ENCODE measurements at places on chromosomes 1 and 21. TPM values are rescaled to one million over a fixed set of nuclear protein-coding genes. Genes with fewer than 3 reads are reported as not detected.

DNA sequence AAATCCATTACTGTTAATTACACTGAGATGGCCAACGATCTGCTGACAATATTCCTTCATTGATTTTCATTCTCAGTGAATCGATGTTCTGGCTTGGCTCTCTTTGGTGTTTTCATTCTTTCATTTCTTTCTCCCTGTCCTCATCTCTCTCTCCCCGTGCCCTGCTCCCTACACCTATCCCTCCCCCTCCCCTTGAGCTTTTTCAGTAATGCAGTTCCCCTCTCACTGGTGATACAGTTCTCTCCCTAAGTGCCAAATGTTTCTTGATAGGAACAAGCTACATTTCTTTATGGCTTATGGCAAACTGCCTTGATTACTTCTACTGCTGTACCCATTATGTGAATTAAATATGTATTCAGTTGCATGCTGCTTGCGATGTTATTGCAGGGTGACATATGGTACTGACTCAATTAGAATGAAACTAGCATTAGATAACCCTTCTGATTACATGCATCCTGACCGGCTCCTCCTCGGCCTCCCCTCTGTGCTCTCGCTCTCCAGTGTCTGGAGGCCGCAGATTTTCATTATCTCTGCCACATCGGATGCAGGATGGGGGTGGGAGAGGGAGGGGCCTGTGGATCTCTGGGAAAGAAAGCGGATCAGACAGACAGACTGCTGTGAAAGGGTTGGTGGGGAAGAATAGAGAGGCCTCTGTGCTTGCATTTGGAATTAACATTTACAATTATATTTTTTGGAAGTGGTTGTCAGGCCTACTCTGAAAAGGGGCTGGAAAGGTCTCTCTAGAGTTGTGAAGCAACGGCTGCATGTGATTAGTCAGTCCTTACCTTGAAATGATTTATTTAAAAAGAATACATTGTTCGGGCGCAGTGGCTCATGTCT, 130.9 kb downstream of the PBX1 start:
- H3K36me3 ChIP-seq: no peaks in the 10 kb centered on the region
- H3K4me1 ChIP-seq: no peaks in the 10 kb centered on the region
- no peaks in the 10 kb centered on the region for H3K27me3 ChIP-seq
- DNase-seq: no peak
- H3K4me3 ChIP-seq: no peak overlapping the region

DNA sequence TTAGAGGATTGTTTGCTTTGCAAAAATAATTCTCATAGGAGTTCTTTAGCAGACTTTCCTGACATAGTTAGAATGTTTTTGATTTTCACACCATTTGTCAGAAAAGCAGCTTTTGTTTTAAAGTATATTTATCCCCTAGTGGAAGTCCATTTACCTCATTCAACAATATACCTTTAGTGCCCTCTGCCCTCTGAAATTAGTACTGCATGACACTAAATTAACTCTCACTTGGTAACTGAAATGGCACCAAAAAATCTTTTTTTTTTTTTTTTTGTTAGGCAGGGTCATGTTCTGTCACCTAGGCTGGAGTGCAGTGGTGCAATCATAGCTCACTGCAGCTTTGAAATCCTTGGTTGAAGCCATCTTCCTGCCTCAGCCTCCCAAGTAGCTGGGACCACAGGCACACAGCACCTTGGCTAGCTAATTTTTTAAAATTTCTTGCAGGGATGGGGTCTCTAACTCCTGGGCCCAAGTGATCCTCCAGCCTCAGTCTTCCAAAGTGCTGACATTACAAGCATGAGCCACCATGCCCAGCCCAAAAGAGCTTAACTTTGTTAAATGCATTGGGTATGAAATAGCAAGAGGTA, 13.6 kb downstream of the LRRC42 start:
- DNase-seq: peak; percentile 44
- no peak overlapping the region for H3K4me3 ChIP-seq
- no peaks in the 10 kb centered on the region for H3K27me3 ChIP-seq
- peaks cover 35% of the 10 kb centered on the region for H3K36me3 ChIP-seq

GRCh38 chr1:75423616-75424015, 187.3 kb downstream of the SLC44A5 start:
- no peak for DNase-seq
- H3K27me3 ChIP-seq: no peaks in the 10 kb centered on the region
- no peak overlapping the region for H3K4me3 ChIP-seq
- no peaks in the 10 kb centered on the region for H3K36me3 ChIP-seq
- no peak overlapping the region for H3K27ac ChIP-seq
- no peaks in the 10 kb centered on the region for H3K4me1 ChIP-seq

- H3K27me3 ChIP-seq: peaks cover 29% of the 10 kb centered on the region
- no peak for DNase-seq
- H3K27ac ChIP-seq: no peak overlapping the region
- H3K4me1 ChIP-seq: no peaks in the 10 kb centered on the region
These were observed 6.2 kb upstream of the AADACL3 start for GRCh38 chr1:12709696-12710095.

DNA sequence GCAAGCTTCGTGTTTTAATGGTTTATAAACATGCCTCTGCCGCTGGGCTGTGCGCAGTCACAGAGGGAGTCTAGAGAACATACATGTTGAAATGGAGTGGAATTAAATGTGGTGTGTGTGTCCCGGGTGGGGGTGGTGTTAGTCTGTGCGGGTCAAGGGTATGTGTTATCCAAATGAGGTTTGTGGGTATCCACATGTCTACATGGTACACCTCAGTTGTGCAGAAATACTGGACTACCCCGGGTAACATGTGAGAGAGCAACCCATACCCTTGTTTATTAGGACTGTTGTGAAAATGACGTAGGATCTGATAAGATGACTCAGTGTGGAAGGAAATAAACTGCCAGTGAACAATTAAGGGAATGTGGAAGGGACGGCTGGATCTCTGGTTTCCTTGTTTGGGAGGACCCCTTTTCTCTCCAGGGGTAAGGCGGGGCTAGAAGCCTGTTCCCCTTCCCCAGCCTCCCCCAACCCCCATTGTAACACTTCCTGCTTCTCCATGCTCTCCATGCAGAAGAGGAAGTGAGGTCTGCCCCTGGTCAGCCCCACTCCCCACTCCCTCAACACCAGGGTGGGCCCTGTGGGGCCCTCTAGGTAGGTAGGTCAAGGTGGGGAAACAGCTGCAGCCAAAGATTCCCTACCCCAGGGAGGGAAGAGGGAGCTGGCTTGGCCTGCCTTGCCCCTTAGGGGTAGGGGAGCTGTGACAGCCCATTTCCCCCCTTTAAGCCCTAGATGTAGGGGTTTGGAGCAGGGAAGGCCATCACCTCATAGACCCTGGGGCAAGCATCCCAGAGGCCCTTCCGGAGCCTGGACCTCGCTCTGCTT, 690 bp downstream of the EPS8L3 start:
- DNase-seq: no peak
- H3K27me3 ChIP-seq: no peaks in the 10 kb centered on the region
- peaks cover 2% of the 10 kb centered on the region for H3K4me1 ChIP-seq
- no peak overlapping the region for H3K27ac ChIP-seq
- H3K36me3 ChIP-seq: no peaks in the 10 kb centered on the region

GRCh38 chr1:58162952-58163550, 383.5 kb downstream of the OMA1 start:
- no peaks in the 10 kb centered on the region for H3K4me1 ChIP-seq
- no peak overlapping the region for H3K27ac ChIP-seq
- H3K4me3 ChIP-seq: no peak overlapping the region

GRCh38 chr21:42248783-42249597, 30.1 kb downstream of the ABCG1 start:
- H3K4me3 ChIP-seq: no peak overlapping the region
- no peak overlapping the region for H3K27ac ChIP-seq
- no peaks in the 10 kb centered on the region for H3K36me3 ChIP-seq
- H3K4me1 ChIP-seq: peaks cover 8% of the 10 kb centered on the region
- DNase-seq: no peak
- H3K27me3 ChIP-seq: peaks cover 2% of the 10 kb centered on the region

DNA sequence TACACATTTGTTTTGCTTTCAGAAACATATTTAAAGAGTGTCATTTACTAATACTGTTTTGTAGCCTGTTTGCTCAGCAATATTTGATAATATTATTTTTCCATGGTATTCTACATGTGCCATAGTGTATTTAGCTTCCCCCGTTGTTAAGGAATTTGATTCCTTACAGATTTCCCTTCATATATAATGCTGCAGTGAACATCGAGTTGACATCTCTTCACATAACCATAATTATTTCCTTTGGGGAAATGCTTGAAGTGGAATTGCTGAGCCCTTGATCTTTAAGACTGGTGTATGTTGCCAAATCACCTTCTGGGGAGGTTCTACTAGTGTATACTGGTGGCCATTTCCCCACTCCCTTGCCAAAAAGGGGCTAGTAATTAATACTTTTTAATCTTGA, 42.6 kb downstream of the FAM163A start:
- no peak overlapping the region for H3K27ac ChIP-seq
- H3K27me3 ChIP-seq: peaks cover 11% of the 10 kb centered on the region
- DNase-seq: no peak
- no peak overlapping the region for H3K4me3 ChIP-seq
- H3K4me1 ChIP-seq: no peaks in the 10 kb centered on the region

GRCh38 chr1:55507578-55507931, 292.4 kb upstream of the USP24 start:
- H3K4me1 ChIP-seq: no peaks in the 10 kb centered on the region
- no peaks in the 10 kb centered on the region for H3K36me3 ChIP-seq
- no peak overlapping the region for H3K27ac ChIP-seq
- H3K4me3 ChIP-seq: no peak overlapping the region
- H3K27me3 ChIP-seq: peaks cover 6% of the 10 kb centered on the region

DNA sequence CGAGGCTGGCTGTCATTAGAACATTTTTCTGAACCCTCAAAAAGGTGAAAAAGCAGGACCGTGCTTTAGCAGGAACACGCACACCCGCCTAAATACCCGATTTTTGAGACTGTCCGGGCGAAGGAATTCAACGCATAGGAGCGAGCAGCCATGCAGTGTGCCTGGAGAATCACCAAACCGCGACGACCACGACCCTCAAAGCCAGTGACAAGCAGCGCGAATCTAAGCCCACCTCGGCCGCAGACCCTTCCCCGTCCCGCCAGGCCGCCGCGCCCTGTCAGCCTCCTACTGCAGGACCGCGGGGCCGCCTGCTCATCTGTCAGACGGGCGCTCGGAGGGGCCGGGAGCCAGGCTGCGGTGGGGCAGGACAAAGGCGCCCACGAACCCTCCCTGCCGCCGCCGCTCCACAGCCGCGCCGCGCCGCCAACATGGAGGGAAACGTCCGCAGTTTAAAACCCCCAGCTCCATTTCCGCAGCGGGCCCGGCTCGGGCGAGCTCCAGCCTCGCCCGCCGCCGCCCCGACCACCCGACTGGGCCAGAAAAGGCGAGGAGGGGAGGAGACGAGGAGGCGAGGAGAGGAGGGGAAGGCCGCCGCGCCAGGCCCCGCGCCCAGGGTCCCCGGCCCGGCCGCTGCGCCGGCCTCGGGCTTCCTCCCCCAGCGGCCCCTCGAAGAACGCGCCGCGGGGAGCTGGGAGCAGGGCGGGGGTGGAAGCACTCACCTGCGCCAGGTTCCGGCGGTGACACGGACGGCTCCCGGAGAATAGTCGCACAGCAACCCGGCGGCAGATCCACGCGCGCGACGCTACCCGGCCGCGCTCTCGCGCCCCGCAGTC, at the start of gene LBR:
TSS of gene LBR (minus strand) at position 804 of the 833 bp plus-strand sequence. CDS start 3,963 bp downstream, outside the sequence.
- peaks cover 56% of the 10 kb centered on the region for H3K4me1 ChIP-seq
- H3K36me3 ChIP-seq: peaks cover 36% of the 10 kb centered on the region
- H3K27me3 ChIP-seq: no peaks in the 10 kb centered on the region
- H3K27ac ChIP-seq: peak within 1 kb of the TSS; percentile 95
- peak; percentile 59 for DNase-seq

GRCh38 chr1:230188826-230189225, 121.8 kb downstream of the GALNT2 start:
- H3K4me3 ChIP-seq: no peak overlapping the region
- peaks cover 11% of the 10 kb centered on the region for H3K36me3 ChIP-seq
- H3K27me3 ChIP-seq: no peaks in the 10 kb centered on the region
- no peak for DNase-seq

GRCh38 chr1:30314591-30314990, 408.8 kb downstream of the MATN1 start:
- no peak for DNase-seq
- H3K4me3 ChIP-seq: no peak overlapping the region
- H3K27ac ChIP-seq: no peak overlapping the region
- H3K36me3 ChIP-seq: no peaks in the 10 kb centered on the region

The CASQ2 gene
- not detected for total RNA-seq
